ENCODE measurements at places on chromosomes 2 and 18.

DNA sequence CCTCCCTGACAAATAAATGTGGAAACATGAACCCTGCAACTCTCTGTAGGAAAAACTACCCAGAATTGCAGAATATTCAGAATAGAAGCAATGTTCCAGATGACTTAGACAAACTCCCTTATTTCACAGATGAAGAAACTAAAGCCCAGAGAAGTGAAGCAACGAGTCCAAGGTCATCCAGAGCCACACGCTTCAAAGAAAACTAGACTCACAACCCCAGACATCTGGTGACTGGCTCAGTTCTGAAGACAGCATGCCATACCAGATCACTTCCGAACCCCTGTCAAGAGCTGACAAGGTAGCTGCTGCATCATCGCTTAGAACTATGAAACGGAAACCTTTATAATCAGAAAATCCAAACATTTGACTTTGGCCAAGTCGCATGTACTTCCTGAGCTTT, 101.3 kb downstream of the PID1 start:
- no peak for DNase-seq

- no peak for DNase-seq
These were observed 129.9 kb upstream of the CHST9 start for GRCh38 chr18:27314996-27315395.

GRCh38 chr2:8547284-8548064, 134.4 kb upstream of the ID2 start:
- no peak for DNase-seq

GRCh38 chr2:9244985-9245544, 38.5 kb downstream of the ASAP2 start:
- no peak for DNase-seq

GRCh38 chr2:17798338-17798737, 17.9 kb upstream of the MSGN1 start:
- DNase-seq: no peak

- DNase-seq: no peak
These were observed 986.5 kb downstream of the TDRD15 start for GRCh38 chr2:22110244-22110651.

GRCh38 chr2:143629340-143629739, 500.1 kb downstream of the ARHGAP15 start:
- no peak for DNase-seq

DNA sequence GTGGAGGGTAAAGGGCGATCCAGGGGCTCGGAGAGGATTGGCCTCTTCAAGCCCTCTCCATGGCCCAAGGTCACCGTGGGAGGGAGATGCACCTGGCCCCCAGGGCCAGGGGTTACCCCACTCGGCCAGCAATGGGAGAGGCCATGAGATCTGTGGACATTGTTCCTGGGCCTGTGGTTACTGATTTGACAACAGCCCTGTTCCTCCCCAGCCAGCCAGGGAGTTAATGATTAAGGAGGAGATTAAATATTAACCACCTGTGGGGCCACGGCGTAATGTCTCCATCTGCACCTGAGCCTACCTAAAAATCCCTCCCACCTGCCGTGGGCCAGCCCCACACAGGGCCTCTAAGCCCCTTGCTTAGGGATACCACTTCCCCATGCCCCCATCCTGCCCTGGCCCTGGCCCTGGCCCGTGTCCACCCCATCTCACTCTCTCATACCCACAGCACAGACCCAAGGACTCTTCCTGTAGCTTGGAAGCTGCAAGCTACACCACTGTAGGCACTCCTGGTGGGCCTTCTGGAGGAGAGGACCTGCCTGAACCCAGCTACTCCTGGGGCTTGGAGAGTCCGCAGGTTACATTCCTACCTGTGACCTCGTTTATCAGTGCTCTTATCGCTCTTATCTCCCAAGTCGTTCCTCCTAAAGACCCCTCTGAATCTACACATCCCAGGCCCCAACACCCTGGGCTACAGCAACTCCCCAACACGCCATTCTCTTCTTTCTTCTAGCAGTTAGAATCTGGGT, 32.1 kb downstream of the ZFP36L2 start:
- no peak for DNase-seq

All from HL-60 (cell line).